ENCODE measurements at places on chromosomes 4 and X. TPM values are rescaled to one million over a fixed set of nuclear protein-coding genes. Genes with fewer than 3 reads are reported as not detected.

Gene STX18
- 19.5 TPM for total RNA-seq

- no peak for DNase-seq
Observed at GRCh38 chr4:183766140-183766539, 107.0 kb downstream of the TRAPPC11 start.

GRCh38 chrX:107787827-107788226 is 10.3 kb downstream of the NCBP2L start:
- DNase-seq, result no peak

GRCh38 chr4:23894021-23894420 is 4.2 kb upstream of the PPARGC1A start:
- DNase-seq, result no peak

Data from posterior vena cava (tissue), 2 donors.